Thoracic aorta (tissue), 2 donors: ENCODE measurements at places on chromosomes 3 and 15. TPM values are rescaled to one million over a fixed set of nuclear protein-coding genes. Genes with fewer than 3 reads are reported as not detected.

DNA sequence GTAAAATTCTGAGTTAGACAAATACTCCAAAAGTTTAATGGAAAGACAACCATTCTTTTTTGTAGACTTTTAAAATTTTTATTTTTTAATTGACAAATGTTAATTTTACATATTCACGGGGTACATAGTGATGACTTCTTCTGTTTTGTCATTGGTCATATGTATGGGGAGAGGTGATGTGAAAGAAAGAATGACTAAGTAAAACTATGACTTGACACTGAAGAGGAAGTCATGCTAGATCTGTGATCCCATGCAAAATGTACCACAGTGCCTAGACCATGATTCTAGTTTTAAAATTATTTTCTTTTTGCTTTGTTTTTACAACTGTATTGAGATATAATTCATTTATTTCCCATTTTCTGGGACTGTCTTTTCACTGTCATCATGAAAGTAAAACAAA, 281.6 kb downstream of the MBNL1 start:
- no peak for DNase-seq

DNA sequence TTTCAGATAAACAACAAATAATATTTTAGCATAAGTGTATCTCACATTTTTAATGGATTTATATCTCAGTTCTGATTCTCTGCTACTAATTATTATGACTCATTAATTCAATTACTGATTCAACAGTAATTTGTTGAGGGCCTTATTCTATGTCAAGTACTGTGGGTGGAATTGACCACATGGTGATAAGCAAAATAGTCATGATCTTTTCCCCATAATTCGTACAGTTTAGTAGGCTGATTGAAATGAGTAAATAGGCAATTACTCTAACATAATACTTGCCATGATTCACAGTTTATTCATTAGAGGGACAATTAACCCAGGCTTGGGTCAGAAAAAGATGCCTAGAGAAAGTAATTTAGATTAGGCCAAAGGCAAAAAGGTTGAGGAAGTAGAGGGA, 60.9 kb upstream of the SLC4A7 start:
- no peak for DNase-seq

DNA sequence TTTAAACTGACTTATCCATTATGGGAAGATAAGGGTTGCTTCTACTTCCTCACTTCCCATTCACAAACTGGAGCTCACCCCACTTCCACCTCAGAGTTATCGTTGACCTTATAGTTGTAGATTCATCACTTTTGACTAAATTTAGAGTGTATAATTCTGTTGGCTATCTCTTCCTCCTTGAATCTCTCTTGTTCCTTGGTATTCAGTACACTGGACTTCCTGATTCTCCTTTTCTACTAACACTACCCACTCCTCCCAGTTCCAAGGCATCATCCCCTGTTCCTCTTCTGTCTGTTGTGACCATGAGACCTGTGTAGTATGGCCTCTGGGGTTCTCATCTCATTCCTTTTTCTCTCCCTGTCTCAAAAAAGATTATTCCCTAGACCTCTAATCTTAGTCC, 5.9 kb upstream of the GPR87 start:
- no peak for DNase-seq

- DNase-seq = no peak
Measured at GRCh38 chr3:45568848-45569762, 25.4 kb upstream of the LIMD1 start.

GRCh38 chr15:84750583-84751092, 2.2 kb downstream of the ZNF592 start:
- no peak for DNase-seq

- no peak for DNase-seq
Measured at GRCh38 chr3:108183181-108183580, 39.0 kb downstream of the IFT57 start.

- DNase-seq = no peak
Measured at GRCh38 chr15:91158415-91159394, 58.6 kb downstream of the SV2B start.

- no peak for DNase-seq
Measured at GRCh38 chr15:94236608-94237007, 5.2 kb downstream of the MCTP2 start.

SLITRK3 gene
- total RNA-seq = not detected

BFSP2 gene
- total RNA-seq = not detected

AGTR1 gene
- 3.8 TPM for total RNA-seq
